CMK (cell line): ENCODE measurements at places on chromosomes 13 and 19.

DNA sequence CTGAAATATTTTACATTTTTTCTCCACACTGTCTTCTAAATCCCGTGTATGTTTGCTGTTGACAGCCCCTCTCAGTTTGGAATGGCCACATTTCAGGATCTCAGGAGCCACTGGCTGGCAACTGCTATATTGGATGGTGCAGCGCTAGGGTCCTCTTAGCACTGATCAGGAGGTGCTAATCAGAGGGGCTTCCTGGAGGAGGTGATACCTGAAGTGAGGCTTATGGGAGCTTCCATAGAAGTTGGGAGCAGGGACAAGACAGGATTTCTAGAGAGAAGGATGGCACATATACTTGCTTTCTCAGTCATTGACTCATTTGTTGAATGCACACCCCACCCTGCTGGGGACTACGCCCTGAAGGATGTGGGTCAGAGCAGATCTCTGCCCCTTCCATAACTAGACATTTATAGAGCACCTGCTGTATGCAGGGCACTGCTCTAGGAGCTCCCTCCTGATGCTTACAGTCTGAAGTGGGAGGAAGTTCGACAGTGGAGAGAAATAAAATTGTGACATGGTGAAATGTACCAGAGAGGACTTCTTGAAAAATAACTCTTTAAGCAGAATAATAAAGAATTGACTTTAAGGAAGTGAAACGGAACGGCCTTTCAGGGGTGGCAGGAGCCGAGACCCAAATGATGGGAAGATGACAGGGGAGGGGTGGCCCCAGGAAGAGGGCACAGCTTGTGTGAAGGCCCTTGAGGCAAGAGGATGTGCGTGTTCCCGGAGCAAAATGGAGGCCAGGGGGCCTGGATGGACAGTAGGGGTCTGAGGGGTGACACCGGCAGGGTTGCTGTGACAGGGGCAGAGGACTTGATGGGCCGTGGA is 13.1 kb downstream of the AP2A1 start:
- DNase-seq = no peak

GRCh38 chr13:66926851-66927524 is 303.1 kb downstream of the PCDH9 start:
- no peak for DNase-seq

DNA sequence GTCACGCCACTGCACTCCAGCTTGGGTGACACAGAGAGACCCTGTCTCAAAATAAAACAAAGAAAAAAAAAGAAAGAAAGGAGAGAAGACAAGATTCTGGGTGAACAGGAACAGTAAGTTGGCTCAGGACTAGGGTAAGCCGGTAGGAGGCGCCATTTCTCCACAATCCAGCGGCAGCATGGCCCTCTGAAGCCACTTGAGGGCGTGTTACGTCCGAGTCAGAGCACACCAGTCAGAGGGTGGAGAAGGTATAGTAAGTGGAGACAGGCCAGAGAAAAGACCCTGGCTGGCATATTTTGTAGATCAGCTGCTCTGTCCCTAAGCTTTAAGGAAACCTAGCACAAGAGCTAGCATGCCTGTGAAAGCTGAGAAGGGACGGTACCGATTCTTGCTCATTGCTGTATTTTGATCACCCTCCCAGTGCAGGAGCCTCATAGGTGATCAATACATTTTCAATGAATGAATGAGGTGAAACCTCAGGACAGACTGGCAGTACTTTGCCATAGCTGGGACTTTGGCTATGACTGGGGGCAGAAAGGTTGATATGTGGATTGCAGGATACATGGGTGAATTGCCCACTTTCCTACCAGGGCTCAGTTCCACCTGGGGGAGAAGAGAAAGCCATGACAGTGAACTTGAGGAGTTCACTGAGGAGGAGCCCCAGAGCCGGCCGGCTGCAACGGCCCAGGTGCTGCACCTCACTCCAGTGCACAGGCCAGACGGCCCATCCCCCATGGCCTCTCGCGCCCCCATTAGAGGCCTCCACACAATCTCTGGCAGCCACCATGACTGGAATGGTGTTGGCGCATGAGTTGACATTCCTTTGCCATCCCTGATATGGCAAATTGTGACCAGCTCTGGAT is 23.5 kb downstream of the POU2F2 start:
- DNase-seq = peak; percentile 76

GRCh38 chr13:83065108-83065507 is 817.2 kb downstream of the SLITRK1 start:
- no peak for DNase-seq

- DNase-seq = no peak
Observed at GRCh38 chr19:44666852-44667556, 4.3 kb upstream of the CEACAM19 start.

DNA sequence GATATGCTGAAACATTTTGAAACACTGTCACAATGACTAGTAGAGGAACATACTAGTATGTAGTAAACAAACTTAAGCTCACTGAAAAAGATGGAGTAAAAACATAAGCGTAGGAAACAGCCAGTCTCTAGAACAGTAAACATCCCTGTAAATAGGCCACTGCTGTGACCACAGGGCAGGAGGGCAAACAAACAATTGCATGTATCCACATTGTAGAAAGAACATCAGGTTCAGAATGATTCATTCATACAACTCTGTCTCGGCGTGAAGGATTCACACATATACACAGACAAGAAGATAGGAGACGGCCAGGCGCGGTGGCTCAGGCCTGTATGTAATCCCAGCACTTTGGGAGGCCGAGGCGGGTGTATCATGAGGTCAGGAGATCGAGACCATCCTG is 390.1 kb downstream of the IRS2 start:
- DNase-seq = no peak

GRCh38 chr19:50359328-50359818 is 6.1 kb downstream of the NAPSA start:
- no peak for DNase-seq

DNA sequence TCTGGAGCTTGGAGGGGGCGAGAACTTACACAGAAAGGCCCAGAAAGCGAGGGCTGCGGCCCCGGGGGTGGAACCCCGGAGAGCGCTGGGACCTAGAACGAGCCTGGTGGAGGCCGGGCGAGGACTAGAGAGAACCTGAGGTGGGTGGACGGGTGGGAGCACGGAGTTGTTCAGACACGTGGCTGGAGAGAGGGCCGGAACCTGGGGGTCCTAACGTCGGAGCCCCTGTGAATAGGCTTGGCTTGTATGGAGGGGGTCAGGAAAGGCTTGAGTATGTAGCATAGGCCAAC is 383 bp downstream of the ZNF581 start:
- no peak for DNase-seq

DNA sequence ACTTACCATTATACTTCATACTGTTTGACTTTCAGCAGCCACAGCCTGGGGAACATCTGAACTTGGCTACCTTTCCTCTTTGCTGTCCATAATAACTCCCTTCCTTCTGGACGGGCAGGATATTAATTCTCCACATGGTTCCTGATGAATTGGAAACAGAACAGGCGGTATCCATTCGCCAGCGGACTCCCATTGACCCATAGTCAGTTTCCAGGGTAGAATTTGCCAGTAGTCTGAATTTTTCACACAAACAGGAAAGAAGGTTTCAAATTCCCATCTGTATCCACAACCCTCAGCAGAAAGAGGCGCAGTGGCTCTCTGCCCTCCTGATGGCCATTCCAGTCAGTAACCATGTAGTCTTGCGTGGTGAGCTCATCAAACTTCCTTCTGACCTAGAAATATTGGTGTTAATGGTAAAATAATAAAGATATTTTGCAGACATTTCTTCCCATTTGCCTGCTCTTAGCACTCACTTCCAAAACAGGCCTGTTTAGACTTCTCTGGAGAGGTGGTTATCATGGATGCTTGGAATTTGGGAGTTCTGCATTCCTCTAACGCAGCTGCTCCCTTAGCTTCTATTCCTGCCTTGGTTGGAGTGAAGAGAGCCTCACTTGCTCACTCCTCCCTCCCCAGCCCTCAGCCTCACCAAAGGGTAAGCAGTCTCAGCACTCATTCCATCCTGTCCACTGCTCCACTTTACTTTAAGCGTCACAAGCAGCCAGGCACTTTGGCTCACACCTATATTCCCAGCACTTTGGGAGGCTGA is 75.0 kb upstream of the OXGR1 start:
- no peak for DNase-seq

DNA sequence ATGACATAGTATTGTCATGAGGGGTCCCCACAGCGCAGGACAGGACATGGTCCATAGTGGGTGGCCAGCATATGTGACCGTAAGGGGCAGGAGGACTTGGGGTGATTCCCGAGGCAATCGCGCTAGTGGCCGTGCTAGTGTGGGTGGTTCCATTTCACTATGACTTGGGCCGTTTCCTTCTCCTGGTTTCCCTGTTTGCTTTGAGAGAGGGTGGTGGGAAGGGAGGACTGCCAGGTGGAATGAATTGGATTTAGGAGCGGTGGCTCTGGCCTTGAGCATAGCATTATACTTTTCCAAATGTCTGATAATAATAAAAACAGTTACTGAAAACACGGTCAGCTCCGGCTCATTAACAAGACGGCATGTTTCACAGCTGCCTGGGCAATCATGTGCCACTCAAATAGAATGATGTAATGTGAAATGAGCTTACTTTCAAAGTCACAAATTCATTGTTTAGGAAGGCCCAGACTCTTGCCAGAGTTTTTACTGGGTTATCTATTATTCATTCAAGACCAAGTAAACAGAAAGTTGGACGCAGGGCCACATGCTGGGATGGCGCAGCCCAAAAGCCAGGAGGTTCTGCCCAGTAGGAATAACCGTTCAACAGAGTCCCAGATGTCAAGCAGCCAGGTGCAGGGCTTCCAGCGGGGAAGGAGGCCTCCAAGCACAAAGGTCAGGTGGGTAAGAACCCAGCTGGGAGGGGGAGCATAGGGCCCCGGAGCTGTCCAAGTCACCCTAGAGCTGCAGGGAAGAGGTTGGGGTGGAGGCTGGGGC is 19.6 kb upstream of the SLC15A1 start:
- DNase-seq = no peak

DNA sequence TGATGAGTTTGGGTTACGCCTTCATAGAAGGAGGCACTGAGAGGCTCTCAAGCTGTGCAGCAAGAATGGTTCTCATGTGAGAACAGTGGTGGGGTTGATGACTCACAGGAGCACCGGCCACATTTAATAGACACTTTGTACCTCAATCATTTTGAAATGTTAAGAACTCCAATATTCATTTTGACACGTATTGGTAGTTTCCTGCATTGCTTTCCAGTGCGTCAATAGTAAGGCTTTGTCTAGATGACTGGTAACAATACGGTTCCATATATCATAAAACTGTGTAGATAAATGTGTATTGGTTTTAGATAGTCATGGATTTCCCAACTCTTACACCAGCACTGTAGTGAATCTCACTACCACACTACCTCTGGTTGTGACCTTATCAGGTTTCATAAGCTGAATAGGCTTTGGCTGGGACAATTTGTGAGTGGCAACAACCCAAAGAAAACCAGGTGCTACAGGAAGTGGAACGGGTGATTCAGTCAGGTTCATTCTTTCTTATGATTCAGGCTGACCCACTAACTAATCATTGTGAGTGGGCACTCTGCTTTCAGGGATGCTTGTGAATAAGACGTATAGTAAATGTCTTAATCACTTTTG is 362.6 kb downstream of the KLF5 start:
- DNase-seq = no peak

- no peak for DNase-seq
Observed at GRCh38 chr13:52447354-52447753, 3.1 kb downstream of the VPS36 start.

DNA sequence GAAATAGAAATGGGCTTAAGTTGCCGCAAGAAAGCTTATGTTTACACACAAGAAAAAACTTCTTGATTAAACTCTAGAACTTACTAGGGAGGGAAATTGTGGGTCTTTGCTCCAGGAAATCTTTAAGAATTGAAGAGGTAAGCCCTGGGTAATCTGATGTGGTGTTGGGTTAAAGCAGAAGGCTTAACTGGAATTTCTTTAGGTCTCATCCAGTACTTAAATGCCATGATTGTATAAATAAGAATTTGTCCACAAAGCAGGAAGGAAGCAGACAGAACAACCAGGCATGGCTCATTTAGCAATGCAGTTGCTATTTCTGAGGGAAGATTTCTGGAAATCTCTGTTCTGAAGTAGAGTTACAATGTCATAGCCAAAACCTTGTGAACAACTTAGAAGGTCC is 360.4 kb downstream of the KLF5 start:
- no peak for DNase-seq

DNA sequence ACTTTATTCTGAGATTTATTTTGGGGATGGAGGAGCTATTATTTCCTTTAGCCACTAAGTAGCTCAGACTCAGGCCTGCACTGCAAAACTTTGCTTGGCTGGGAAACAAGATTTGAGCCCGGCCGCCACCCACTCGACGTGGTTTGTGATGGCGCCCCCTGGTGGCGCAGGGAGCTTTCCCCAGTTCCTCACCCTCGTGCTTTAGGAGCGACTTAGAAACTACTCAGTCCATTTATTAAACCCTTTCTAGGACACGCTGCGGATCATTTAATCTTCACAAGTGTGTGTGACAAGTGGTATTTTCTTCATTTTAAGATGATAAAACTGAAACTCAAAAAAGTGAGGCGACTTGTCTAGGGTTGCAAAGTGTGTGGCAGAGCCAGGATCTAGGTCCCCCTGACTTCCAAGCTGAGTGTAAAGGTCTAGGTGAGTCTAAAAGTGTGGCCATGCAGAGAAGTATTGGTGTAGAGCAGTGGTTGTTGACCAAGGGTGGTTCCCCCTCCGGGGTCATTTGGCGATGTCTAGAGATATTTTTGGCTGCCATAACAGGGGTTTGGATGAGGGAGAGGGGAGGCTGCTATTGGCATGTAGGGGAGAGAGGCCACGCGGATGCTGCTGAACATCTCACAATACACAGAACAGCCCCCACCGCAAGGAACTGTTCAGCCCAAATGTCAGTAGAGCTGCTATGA is 2.2 kb downstream of the CXCL17 start:
- DNase-seq = peak; percentile 46

GRCh38 chr13:36912369-36912768 is 7.7 kb downstream of the SMAD9 start:
- DNase-seq = no peak

- no peak for DNase-seq
Observed at GRCh38 chr19:1166872-1167573, 7.0 kb downstream of the SBNO2 start.

DNA sequence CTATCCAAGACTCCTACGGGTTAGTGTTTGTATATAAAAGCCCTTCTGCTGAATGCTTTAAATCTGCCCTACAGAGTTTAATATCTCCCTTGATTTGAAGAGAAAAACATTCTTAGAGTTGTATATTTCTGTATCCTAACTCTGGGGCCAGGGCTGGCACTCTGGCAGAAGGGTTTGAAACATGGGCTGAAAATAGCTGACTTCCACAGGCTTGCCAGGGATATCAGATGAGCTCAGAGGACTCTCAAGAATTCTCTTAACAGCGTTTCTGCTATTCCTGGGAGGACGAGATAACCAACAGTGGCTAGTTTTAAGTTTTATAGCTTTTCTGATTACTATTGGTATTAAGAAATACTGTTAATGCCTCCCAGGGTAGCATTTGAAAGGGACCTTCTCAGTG is 127.5 kb downstream of the LIG4 start:
- DNase-seq = no peak
